Thymus (tissue), 14 donors: ENCODE measurements at places on chromosomes 7 and 10. TPM values are rescaled to one million over a fixed set of nuclear protein-coding genes. Genes with fewer than 3 reads are reported as not detected.

Gene PLCE1
- total RNA-seq, result 1.2 TPM

Gene H2BK1
- total RNA-seq, result not detected

Gene XRCC2
- 6.3 TPM for total RNA-seq

Gene FGFBP3
- total RNA-seq, result 0.52 TPM

Gene SFTPA1
- total RNA-seq, result 1.4 TPM

Gene SHLD2
- total RNA-seq, result 22.3 TPM

Gene UNCX
- 0.05 TPM for total RNA-seq

Gene PAPOLB
- total RNA-seq, result under 0.01 TPM

Gene GPR37
- 0.52 TPM for total RNA-seq

Gene CUX1
- 35.0 TPM for total RNA-seq

Gene PAX4
- not detected for total RNA-seq

Gene NKX1-2
- total RNA-seq, result 0.05 TPM

Gene ARHGAP19
- total RNA-seq, result 18.2 TPM

Gene CC2D2B
- total RNA-seq, result 0.33 TPM

Gene PDE6C
- total RNA-seq, result not detected

Gene AGBL3
- 1.9 TPM for total RNA-seq

Gene ADRA2A
- 0.09 TPM for total RNA-seq

Gene FFAR4
- 0.14 TPM for total RNA-seq

Gene UCN3
- total RNA-seq, result 0.19 TPM

Gene TMEM213
- total RNA-seq, result 0.05 TPM

Gene SLC37A3
- total RNA-seq, result 21.6 TPM

Gene CCL24
- 0.19 TPM for total RNA-seq

Gene FZD8
- 4.3 TPM for total RNA-seq

Gene C10orf62
- total RNA-seq, result not detected

Gene CHRM2
- total RNA-seq, result 0.33 TPM

Gene SEMA3A
- total RNA-seq, result 1.0 TPM

Gene ICA1
- total RNA-seq, result 6.3 TPM

Gene CCDC172
- total RNA-seq, result 0.05 TPM

Gene ANXA8
- total RNA-seq, result 6.9 TPM

Gene HGF
- total RNA-seq, result 1.2 TPM

Gene AKR1C8
- 0.09 TPM for total RNA-seq

Gene SCART1
- 0.94 TPM for total RNA-seq

Gene ANLN
- 28.8 TPM for total RNA-seq

Gene CISD1
- 47.5 TPM for total RNA-seq

Gene GATA3
- total RNA-seq, result 6.5 TPM

Gene MRPS33
- 79.2 TPM for total RNA-seq

Gene TCAF2
- total RNA-seq, result 3.8 TPM

Gene POLR2J3
- 26.3 TPM for total RNA-seq

Gene HOXA1
- total RNA-seq, result 0.28 TPM

Gene IGFBP1
- 0.05 TPM for total RNA-seq

Gene VWC2
- 0.05 TPM for total RNA-seq

Gene PTPN20
- 1.2 TPM for total RNA-seq

Gene PCDH15
- 0.14 TPM for total RNA-seq

Gene RNF148
- 0.24 TPM for total RNA-seq

Gene CPA2
- 0.14 TPM for total RNA-seq

Gene SH3PXD2A
- total RNA-seq, result 3.8 TPM

Gene ADAM8
- total RNA-seq, result 8.3 TPM

Gene TWIST1
- 0.66 TPM for total RNA-seq

Gene TRDMT1
- total RNA-seq, result 11.4 TPM

Gene HOXA3
- total RNA-seq, result 0.80 TPM

Gene C10orf53
- total RNA-seq, result not detected

Gene PVRIG
- total RNA-seq, result 52.3 TPM

Gene CYP17A1
- 0.14 TPM for total RNA-seq

Gene INHBA
- total RNA-seq, result 0.14 TPM
